ENCODE measurements at places on chromosomes 7 and 10.

GRCh38 chr7:71613313-71613712 lies 481.4 kb downstream of the GALNT17 start:
- no peak for DNase-seq

DNA sequence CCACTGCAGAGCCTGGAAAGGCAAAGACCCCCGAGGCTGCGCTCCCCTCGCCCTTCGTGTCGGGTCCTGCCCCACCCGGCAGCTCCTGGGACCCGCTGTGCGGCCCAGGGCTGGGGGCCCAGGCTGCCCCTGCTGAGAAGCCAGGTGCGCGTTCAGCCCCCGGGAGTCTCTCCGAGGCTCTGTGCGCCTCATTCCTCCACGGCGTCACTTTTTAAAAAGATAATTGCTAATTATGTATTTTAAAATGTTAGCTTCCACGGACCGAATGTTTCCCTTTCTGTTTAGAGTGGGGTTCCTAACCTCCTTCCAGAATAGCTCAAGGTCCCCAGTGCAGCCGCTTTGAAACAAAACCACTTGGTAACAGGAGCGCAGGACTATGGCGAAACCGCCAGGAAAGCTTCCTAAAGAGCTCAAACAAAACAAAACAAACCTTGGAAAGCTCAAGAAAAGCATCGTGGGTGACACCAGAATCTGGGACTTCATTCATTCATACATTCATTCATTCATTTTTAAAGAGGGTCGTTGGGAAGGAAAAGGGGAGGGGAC lies 45.6 kb downstream of the PDIA4 start:
- peak; percentile 13 for DNase-seq

GRCh38 chr10:8350250-8350967 lies 295.9 kb downstream of the GATA3 start:
- DNase-seq: no peak

- DNase-seq: no peak
These were observed 21.9 kb downstream of the SND1 start for GRCh38 chr7:127673902-127674301.

GRCh38 chr10:47288236-47288635 lies 11.8 kb upstream of the GDF10 start:
- DNase-seq: no peak

All from NCI-H1694 (cell line).